Globus pallidus (tissue), 1 donor: ENCODE measurements at places on chromosomes 2 and 18.

GRCh38 chr2:155836439-155836838 lies 496.1 kb downstream of the NR4A2 start:
- no peak for DNase-seq

- DNase-seq, result no peak
Observed at GRCh38 chr2:25295621-25296020, 46.1 kb downstream of the DNMT3A start.

DNA sequence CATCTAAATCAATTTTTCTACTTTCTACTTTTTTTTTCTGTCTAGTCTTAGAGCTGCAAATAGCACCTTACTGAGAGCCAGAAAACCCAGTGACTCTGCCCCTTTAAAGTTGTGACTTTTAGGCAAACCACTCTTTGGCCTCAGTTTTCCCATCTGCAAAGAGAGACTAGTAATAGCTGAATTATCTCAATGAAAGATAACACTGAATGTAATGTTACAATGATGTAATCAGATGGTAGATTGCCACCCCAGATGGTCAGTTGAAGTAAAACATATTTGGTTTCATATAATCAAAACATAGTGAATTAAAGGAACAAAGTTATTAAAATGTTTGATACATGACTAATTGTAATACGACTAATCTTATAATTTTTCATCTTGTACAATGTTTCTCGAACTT lies 5.0 kb upstream of the APCDD1 start:
- no peak for DNase-seq

DNA sequence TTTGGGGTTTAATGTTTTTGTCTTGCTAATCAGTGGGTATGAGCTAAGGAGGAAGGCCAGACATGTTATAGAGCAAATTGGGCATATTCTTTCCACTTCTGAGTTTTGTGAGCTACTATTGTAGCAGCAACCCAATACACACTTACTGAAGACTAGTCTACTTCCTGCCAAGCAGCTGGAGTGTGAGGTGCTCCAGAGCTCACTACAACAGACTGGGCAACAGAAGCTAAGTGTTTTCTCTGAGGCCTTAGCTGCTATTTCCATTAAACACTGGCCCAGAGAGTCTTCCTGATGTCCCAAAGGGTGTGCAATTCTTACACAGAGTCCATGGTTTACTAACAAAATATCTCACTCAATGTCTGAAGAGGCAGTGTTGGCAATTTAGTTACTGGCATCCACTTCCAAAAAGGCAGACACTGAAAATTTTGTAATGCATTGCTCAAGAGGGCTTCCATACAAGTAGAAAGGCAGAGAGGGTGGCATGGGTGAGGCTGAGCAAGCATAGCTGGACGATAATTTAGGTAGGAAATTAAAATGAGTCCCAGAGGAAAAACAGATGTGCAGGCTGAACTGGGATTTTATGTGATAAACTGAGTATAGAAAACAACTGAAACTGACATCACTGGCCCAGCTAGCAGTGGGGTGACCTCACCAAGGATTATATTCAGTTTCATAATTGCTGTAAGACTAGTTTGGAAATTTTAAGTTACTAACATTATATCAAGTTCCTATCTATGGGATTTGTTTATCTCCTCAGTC lies 68.6 kb downstream of the ZC3H6 start:
- DNase-seq, result no peak

DNA sequence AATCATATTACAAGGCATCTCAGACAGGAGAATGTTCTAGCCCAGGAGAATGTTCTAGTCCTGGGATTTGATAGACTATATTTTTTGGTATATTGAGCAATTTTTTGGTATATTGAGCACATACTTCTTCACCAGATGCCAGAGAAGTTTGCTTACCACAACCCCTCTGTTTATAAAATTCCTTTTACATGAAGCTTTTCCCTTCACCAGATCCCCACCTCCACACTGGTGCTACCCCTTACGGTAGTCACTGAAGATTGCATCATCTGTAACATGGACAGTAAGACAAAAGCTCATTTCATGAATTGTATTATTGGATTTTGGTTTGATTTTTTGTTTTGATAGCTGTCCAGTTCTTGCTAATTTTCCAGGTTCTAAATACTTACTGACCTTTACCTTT lies 7.2 kb upstream of the HNMT start:
- no peak for DNase-seq

DNA sequence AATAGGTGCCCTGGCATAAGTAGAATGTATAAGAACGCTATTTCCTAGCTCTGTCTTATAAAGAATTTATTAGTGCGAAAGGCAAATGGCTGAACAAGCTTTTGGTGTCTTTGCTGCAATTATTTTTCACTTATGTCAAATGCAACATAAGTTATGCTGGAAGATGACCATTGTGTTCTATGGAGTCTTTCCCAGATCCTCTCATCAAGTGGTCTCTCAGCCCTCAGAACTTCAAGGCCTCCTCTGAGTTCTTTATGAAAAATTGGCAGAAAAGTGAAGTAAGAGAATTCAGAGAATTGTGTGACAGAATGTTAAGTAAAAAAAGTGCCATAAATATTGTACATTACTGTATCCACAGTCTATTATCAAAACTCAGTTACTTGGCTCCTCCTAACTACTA lies 75.2 kb downstream of the RIT2 start:
- no peak for DNase-seq

DNA sequence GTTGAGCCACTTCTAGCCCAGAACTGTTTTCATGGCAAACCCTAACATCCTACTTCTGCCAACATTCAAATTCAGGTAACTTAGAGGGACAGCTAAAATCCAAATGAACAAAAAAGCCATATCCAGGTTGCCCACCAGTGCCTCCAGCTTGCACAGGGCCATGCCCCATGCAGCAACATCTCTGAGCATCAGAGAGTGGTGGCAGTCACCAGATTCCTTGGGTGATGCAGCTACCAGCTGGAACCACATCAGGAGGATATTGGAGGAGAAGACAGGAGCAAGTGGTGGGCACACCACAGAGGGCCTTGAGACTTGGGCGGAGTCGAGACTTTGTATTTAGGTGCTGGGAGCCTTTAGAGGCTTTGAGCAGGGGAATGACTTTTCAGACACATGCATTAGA lies 50.5 kb downstream of the SDC1 start:
- DNase-seq, result no peak

DNA sequence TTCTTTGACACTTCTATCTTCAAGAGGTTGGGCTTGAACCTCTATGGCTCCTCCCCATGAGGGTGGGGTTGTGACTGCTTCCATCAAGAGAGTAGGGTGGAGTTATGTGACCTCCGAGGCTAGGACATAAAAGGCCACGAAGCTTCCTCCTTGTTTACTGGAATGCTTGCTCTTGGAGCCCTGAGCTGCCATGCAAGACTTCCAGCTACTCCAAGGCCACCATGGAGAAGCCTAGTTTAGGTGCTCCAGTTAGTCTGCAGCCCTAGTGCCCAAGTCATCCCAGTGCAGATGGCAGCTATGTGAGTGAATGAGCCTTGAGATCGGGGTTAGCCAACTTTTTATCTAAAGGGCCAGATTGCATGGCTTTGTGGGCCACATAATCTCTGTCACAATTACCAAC lies 2.4 kb upstream of the MERTK start:
- DNase-seq, result no peak

GRCh38 chr2:60461421-60462108 lies 91.9 kb downstream of the BCL11A start:
- DNase-seq, result no peak

DNA sequence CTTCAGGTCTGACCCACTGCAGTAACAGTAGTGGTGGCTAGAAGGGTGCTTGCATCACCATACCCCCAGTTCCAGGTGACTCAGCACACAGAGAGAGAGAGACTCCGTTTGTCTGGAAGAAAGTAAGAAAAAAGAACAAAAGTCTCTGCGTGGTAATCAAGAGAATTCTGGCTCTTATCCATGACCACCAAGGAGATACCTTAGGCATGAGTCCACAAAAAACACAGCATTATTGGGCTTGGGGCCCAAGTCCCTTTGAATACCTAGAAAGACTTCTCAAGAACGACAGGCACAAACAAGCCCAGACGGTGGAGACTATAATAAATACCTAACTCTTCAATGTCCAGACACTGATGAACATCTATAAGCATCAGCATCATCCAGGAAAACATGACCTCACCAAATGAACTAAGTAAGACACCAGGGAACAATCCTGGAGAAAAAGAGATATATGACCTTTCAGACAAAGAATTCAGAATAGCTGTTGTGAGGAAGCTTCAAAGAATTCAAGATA lies 21.7 kb upstream of the BAZ2B start:
- DNase-seq, result no peak

DNA sequence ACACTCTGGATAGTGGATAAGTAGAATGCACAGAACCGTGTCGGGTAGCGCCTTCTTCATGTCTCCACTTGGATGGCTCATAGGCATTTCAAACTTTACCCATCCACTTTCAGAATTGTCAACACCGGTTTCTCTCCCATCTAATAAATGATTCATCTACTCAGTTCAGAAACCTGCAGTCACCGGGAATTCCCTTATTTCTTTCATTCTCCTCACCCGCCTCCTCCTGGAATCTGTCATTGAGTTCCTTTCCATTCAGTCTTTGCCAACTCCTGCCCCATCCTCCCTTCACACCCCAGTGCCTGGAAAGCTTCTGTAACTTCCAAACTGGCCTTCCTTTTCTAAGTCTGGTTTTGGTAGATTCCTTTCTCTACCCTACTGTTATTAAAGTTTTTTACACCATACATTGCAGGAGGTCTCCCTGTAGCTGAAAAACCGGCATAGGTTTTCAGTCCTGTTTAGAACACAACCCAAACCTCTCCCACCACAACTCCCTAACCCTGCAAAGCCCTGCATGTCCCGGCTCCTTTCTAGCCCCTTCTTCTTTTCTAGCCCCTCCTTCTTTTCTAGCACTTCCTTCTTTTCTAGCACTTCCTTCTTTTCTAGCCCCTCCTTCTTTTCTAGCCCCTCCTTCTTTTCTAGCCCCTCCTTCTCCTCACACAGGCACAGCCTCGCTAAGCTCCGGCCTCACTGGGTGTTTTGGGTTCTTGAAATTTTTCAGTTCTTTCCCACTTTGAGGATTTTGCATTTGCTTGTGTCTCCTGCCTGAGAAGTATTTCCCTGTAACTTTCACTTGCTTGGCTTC lies 133.9 kb upstream of the KLHL14 start:
- DNase-seq, result no peak

- no peak for DNase-seq
Observed at GRCh38 chr18:48909721-48910120, 41.0 kb downstream of the SMAD7 start.

- no peak for DNase-seq
Observed at GRCh38 chr2:67130531-67131256, 266.4 kb upstream of the ETAA1 start.

DNA sequence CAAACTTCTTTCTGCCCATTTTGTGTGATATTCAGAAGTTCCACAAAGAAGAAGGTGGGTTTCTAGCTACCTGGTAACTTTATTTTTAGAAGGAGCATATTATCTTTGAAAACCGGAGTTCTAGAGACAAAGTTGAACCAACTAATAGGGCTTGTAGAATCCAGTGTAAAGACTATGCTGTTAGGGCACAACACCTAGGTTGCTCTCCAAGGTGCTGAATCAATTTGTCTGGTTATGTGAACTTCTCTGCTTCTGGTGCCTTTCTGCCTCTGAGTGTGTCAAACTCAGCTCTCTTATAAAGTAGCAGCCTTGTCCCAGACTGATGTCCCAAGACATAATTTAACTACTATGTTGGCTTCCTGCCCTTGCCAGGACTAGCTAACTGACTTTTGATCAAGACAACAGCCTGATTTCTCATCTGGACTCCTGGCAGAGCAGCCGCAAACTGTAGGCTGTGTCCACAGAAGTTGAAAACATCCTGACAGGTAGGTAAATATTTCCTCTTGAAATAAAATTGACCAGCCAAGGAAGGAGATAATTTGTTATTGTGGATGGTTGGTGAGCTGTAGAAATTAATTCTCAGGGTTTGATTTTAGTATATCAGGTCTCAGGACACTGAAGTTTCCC lies 119.4 kb downstream of the CYRIA start:
- DNase-seq, result no peak

DNA sequence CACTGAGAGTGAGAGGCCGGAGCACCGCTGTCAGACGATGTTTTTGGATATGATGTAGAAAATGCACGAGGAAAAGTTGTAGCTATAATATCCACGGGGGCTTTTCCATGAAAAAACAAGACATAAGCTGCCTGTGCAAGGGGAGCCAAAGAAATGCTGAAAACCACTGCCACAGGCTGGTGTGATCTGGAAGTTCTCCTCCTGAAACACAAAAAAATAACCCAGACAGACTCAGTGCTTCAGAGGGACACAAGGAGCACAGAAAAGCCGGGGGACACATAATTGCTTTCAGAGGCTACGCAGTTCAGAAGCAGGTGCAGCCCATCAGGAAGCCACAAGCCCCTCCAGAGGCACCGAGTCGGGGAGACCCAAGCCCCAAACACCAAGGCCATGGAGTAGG lies 98.2 kb downstream of the ZNF516 start:
- no peak for DNase-seq

DNA sequence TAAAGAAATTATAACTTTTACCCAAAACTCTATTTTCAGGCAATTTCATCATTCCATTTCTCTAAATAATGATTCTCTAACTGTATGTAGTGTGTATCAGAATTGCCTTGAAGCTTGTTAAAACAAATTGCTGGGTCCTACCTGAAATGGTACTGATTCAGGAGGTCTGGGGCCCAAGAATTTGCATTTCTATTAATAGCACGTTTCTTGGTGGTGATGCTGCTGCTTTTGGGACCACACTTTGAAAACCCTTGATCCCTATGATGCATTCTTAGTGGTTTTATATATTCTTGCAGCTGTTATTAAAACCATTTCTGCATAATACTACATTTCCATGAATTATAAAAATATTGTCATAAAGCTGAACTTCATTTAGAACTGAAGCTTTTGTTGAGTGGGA lies 140.7 kb downstream of the NCK2 start:
- no peak for DNase-seq
